ENCODE measurements at places on chromosomes 3 and 15. TPM values are rescaled to one million over a fixed set of nuclear protein-coding genes. Genes with fewer than 3 reads are reported as not detected.

The DPPA4 gene
- total RNA-seq = 0.26 TPM

The NMD3 gene
- 134 TPM for total RNA-seq

The CLPX gene
- 42.1 TPM for total RNA-seq

The FMN1 gene
- total RNA-seq = 27.7 TPM

The ERICH6 gene
- total RNA-seq = under 0.01 TPM

GRCh38 chr3:126134219-126134975 is 46.0 kb downstream of the ALDH1L1 start:
- no peaks in the 10 kb centered on the region for H3K36me3 ChIP-seq
- H3K27me3 ChIP-seq = peaks cover 4% of the 10 kb centered on the region
- peak; percentile 24 for DNase-seq
- no peak overlapping the region for H3K27ac ChIP-seq
- H3K4me1 ChIP-seq = no peaks in the 10 kb centered on the region

- no peak for DNase-seq
- peaks cover 36% of the 10 kb centered on the region for H3K4me1 ChIP-seq
- H3K4me3 ChIP-seq = no peak overlapping the region
- peak overlapping the region; percentile 85 for H3K27ac ChIP-seq
Measured at GRCh38 chr3:138082992-138083386, 32.4 kb downstream of the DZIP1L start.

GRCh38 chr15:99592145-99592791 is 26.5 kb downstream of the MEF2A start:
- no peaks in the 10 kb centered on the region for H3K27me3 ChIP-seq
- DNase-seq = peak; percentile 58
- H3K4me1 ChIP-seq = no peaks in the 10 kb centered on the region
- peak overlapping the region; percentile 44 for H3K27ac ChIP-seq
- H3K4me3 ChIP-seq = no peak overlapping the region
- no peaks in the 10 kb centered on the region for H3K36me3 ChIP-seq

- no peak overlapping the region for H3K4me3 ChIP-seq
- H3K27me3 ChIP-seq = no peaks in the 10 kb centered on the region
- DNase-seq = no peak
- H3K27ac ChIP-seq = no peak overlapping the region
- H3K4me1 ChIP-seq = no peaks in the 10 kb centered on the region
Measured at GRCh38 chr3:169131690-169132464, 531.6 kb downstream of the MECOM start.

GRCh38 chr3:23356169-23356568 is 153.0 kb downstream of the UBE2E2 start:
- DNase-seq = no peak
- no peak overlapping the region for H3K4me3 ChIP-seq
- no peak overlapping the region for H3K27ac ChIP-seq
- H3K36me3 ChIP-seq = no peaks in the 10 kb centered on the region
- no peaks in the 10 kb centered on the region for H3K27me3 ChIP-seq

DNA sequence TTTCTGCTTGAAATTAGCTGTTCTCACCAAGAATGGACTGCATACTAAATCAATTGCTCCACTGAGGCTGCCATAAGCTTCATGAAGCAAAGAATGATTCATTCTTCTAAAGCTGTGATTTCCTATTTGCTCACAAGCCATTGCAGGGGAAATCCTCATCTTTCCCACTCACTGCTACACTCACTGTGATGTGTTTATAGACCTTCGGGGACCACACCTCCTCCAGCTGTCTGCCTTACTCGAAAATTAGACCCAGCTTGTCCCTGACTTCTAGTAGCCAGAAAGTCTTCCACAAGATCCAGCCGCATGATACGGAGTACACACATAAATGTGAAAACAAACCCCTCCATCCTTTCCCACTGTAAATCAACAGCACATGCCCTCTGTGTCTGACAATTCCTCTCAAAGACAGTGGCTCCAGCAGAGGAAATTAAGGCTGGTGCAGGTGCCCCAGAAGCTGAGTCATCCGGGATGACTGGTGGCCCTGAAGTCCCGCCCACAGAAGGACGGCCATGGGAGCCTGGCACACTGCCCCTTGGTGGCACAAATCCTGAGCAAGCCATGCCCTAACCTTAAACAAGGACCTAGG is 172.0 kb downstream of the STT3B start:
- peak; percentile 77 for DNase-seq
- H3K36me3 ChIP-seq = no peaks in the 10 kb centered on the region
- no peak overlapping the region for H3K27ac ChIP-seq

Measured in fibroblast of lung (primary cell).